ENCODE measurements at places on chromosomes 1 and 21.
A peak's percentile ranks its signal among the peaks of the same experiment; 100 is the strongest.

DNA sequence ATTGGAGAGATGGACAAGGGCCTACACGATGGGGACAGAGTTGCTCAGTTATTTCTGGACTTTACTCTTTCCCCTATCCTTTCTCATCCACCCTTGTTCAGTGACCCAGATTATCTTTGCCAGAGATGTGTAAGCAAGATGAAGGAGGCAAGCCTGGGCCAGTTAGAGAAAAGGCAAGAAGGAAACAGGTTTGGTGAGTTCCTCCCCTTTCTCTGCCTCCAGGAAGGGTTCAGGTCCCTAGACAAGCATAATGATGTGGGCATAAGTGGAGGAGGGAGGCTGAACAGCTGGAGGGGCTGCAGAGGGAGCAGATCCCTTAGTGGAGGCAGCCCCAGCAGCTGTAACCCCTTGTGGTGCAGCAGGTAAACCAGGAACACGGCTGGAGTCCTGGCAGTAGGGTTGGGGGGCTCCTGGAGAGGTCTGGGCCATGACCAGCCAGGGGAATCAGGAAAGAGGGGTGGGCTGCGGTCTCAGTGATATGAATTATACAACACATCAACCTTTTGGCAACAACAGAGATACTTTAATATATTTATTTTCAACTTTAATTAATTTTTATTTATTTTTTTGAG is 9.2 kb upstream of the CDC42 start:
- no peak for DNase-seq

DNA sequence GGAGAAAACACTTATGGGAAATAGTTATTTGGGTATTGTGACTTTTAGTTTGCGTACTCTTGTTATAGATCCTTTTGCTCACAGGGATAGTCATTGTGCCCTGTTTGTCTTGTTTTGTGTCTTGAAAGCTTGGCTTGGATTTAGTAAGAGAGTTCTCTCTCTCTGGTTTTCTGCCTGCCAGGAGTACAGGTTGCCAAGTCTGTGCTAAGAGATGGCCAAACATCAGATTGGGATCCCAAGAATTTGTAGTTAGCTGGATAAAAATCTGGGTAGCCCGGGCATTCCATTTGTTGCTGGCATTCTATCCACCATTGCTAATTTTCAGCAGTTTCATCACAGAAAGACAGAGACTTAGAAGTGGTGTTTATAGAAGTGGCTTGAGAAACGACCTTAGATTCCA is 222.2 kb downstream of the NRIP1 start:
- DNase-seq, result no peak

DNA sequence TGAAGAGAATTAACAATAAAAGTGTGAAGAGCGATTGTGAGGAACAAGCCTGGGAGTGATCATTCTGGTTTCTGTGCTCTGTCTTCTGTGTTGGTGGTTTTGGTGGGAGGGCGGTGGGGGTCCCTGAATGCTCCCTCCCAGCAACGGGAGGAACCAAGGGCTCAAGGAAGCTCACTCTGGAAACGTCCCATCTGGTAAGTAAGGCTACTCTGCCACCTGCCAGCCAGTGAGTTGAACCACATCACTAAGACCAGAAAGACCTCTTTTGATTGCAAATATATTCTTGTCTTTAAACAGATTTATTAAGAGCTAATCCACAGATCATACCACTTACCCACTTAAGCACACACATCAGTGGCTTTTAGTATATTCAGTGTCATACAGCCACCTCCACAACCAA is 125.0 kb downstream of the PRDM2 start:
- DNase-seq, result no peak

DNA sequence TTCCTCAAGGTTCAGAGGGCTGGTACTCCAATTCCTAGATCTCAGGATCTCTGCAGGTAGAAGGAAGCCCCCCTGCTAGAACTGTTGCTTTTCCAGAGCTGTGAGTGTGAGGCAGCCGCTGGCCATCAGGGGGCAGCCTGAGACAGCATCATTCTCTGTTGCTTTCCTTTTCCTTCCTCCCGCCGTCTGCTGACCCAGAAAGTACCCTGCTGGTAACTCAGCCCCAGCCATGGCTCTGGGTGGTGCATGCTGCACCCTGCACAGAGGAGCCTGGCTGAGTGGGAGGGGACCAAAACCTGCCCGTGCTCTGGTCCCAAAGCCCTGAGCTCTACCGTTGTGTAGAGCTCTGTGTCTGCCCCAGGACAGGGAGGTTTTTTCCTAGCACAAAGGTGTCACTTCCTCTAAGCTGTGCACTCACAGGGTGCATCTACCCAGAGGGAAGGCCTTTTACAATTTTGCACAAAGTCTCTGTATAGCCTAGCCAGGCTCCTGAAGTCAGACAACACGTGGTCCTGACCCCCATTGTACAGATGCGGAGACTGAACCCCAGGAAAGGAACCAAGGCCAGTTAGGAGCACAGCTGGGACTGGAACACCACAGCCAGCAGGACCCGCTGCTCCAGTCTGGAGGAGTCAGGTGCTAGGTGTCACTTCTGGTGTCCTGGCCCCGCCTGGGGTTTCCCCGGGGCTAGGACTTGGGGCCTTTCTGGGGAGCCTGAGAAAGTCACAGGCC is 5.6 kb upstream of the FAM131C start:
- DNase-seq, result peak; percentile 53

GRCh38 chr1:92105546-92106081 is 25.5 kb downstream of the BTBD8 start:
- no peak for DNase-seq

- DNase-seq, result no peak
Observed at GRCh38 chr1:92975551-92976232, 14.4 kb upstream of the DIPK1A start.

GRCh38 chr1:157181790-157182189 is 43.6 kb upstream of the ETV3 start:
- no peak for DNase-seq

GRCh38 chr1:24298606-24299005 is 20.6 kb upstream of the GRHL3 start:
- no peak for DNase-seq

GRCh38 chr1:39321979-39322378 is 117.5 kb downstream of the MACF1 start:
- DNase-seq, result no peak

- DNase-seq, result no peak
Observed at GRCh38 chr1:231580874-231581273, 45.7 kb upstream of the DISC1 start.

GRCh38 chr1:204198348-204199340 is 2.4 kb upstream of the KISS1 start:
- DNase-seq, result no peak

DNA sequence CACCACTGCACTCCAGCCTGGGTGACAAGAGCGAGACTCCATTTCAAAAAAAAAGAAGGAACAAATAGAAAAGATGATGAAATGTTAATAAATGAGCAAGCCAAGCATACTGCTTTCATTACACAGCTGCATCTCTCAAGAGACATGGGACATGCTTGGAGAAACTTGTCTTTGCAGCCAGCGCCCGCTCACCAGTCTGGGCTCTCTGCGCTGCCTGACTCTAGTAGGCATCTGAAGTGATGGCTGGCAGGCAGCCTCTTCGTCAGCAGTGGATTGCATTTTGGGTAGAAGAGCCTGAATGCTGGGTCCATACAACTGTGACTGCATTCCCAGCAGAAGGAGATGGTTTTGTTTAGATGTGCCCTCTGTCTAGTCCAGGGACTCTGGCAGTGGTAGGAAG is 48.0 kb downstream of the IL6R start:
- DNase-seq, result no peak

DNA sequence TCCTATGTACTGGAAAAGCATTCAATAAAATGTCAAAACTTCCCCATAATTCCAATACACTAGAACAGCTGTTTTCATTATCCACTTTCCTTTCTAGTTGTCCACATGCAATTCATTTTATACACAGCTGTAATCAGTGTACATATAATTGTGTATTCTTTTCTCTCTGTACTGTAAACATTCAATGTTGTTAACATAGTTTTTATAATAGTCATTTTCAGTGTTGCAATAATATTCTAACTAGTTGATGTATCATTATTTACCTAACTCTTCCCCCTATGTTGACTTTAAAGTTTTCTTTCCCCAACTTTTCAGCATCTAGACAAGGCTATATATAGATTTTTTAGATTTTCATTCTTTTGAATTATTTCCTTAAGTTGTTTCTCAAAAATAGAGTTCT is 44.4 kb downstream of the DIPK1A start:
- DNase-seq, result no peak

GRCh38 chr1:69752831-69753230 is 185.1 kb downstream of the LRRC7 start:
- no peak for DNase-seq

- no peak for DNase-seq
Observed at GRCh38 chr1:17245816-17246325, 3.0 kb upstream of the PADI3 start.

Measured in stimulated activated CD8-positive, alpha-beta memory T cell treated with anti-CD3 and anti-CD28 coated beads, Interleukin-15, amount 100 ng/mL, for 1 hour (primary cell).